ENCODE measurements at places on chromosomes 16 and 17. TPM values are rescaled to one million over a fixed set of nuclear protein-coding genes. Genes with fewer than 3 reads are reported as not detected.

DNA sequence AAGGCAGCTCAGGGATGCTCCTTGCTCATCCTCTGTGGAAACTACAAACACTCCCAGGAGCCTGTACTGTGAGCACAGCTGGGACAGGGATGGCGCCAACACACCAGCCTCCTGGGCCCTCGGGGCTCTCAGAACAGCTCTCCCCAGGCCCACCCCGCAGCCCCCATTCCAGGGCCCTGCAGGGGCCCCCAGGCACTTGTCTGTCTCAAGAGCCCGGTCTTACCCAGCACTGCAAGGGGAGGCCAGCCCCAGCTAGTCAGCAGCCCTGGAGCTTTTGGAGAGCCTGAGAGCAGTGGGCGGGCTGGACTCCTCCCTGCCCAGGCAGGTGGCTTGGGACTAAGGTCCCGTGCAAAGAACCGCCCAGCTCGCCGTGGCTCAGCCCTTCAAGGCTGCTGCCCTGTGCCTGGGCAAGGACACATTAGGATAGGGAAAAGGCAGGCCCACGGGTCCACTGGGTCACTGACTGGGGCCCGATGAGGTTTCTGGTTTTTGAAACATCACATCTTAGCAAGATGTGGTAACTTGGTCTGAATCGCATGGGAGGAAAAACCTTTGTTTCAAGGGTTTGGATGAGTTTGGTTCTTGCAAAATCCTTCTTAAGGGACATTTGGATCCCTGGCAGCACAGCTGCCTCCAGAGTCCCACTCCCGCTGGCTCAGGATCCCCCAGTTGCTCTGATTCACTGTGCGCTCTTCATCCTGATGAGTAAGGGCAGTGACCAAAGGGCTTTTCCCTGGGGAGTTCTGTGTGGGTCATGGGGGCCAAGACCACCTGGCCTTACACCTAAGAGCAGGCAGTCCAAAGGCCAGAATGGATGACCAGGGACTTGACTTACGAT is 2.8 kb downstream of the DNASE1L2 start:
- DNase-seq = no peak

KRT12 gene
- total RNA-seq = not detected

GRCh38 chr17:80992948-80993624 is 1.4 kb downstream of the CHMP6 start:
- no peak for DNase-seq

DNA sequence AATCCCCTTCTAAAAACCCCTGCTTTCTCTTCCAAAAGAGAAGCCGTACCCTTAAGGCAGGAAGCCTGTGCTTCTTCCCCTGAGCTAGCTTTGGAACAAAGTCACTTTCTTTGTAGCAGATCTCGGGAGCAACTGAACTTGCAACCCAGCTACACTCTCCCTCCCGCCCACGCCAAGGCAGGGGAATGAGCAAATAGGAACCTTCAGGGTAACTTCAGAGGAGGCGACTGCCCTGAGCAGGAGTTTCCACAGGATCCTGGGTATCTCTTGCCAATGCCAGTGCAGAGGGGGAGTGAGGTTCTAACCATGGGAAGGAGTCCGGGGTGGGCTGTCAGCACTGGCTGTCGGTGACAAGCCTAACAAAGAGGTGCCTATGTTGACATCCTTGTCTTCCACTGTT is 5.9 kb upstream of the PIRT start:
- peak; percentile 24 for DNase-seq

- DNase-seq = no peak
Observed at GRCh38 chr17:61875285-61875684, 12.0 kb upstream of the BRIP1 start.

- DNase-seq = no peak
Observed at GRCh38 chr16:19853742-19854542, 30.7 kb downstream of the GPRC5B start.

DNA sequence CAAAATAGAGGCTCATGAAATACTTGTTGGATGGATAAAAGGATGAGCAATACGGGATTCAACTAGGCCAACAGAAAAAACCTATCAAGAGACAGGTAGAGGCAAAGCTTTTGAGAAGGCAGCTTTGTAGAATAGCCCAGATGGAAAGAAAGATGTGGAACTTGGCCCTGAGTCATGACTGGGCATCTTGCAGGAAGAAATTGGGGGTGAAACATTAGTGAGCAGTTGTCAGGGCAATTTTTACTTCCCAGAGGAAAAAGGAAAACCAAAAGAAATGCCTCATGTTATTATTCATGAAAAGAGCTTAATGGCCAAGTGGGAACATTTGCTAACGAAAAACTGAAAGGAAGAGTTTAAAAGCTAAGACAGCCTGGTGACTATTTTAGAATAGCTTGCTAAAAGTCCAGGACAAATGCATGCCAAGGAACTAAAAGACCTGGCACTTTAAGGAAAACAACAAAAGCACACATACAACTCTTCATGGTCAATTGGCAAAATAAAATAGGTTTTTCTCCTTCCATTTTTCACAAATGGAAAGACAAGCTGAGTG is 180.1 kb downstream of the HS3ST3A1 start:
- DNase-seq = no peak

TBX2 gene
- total RNA-seq = 106 TPM

- no peak for DNase-seq
Observed at GRCh38 chr17:65446838-65447526, 114.5 kb downstream of the AXIN2 start.
